ENCODE measurements at places on chromosomes 7 and 10.

GRCh38 chr7:90579181-90579688, 16.9 kb upstream of the CDK14 start:
- DNase-seq, result no peak

DNA sequence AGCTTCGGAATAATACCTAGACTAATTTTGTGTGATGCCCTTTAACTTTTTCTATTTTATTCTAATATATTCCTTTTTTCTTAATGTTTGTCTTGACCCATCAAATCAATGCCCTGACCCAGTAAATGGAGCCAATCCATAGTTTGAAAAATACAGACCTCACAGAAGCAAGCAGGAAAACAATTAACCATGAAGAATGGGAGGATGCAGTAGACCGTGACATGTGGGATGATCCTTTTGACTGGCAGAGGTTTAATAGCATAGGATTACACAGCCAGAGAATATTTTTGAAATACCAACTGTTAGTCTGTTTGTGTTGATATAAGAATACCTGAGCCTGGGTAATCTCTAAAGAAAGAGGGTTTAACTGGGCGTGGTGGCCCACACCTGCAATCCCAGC, 142.6 kb upstream of the NEBL start:
- DNase-seq, result no peak

- DNase-seq, result no peak
These were observed 25.0 kb upstream of the GTF2I start for GRCh38 chr7:74632505-74632904.

DNA sequence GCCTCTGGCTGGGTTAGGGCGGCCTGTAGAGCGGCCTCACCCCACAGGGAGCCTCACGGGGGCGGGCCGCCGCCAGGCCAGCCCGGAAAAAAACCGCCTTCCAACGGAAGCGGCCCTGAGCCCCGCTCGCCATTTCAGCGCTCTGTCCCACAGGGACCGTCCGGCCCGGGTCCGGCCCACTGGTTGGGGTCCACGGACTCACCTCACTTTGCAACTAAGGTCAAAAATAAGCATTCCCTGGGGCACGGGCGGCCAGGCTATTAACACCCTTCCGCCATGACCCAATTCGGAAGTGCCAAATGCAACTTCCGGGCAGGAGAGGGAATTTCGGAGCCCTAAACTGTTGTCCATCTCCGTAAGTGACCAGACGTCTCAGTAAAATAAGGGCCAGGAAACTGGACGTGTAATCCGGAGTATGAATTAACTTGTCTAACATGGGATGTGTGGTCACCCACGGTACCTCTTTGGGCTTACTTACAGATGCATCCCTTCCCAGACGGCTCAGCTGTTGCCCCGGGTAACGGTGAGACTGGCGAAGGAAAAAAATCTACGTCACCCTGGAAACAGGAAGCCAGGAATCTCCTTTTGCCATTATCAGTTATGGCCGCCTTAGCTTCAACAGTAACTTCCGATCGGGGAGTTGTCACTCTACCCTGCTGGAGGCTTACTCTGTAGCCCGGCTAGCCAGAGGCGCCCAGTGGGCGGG, at the start of gene BBIP1:
TSS of gene BBIP1 (minus strand) at position 538 of the 706 bp plus-strand sequence. CDS start 1,023 bp downstream, outside the sequence.
- DNase-seq, result no peak

GRCh38 chr10:79143879-79144278, 75.1 kb downstream of the ZMIZ1 start:
- no peak for DNase-seq

- DNase-seq, result no peak
These were observed 17.7 kb upstream of the ASB4 start for GRCh38 chr7:95467912-95468607.

- DNase-seq, result no peak
These were observed 44.8 kb upstream of the GDF10 start for GRCh38 chr10:47255033-47255813.

DNA sequence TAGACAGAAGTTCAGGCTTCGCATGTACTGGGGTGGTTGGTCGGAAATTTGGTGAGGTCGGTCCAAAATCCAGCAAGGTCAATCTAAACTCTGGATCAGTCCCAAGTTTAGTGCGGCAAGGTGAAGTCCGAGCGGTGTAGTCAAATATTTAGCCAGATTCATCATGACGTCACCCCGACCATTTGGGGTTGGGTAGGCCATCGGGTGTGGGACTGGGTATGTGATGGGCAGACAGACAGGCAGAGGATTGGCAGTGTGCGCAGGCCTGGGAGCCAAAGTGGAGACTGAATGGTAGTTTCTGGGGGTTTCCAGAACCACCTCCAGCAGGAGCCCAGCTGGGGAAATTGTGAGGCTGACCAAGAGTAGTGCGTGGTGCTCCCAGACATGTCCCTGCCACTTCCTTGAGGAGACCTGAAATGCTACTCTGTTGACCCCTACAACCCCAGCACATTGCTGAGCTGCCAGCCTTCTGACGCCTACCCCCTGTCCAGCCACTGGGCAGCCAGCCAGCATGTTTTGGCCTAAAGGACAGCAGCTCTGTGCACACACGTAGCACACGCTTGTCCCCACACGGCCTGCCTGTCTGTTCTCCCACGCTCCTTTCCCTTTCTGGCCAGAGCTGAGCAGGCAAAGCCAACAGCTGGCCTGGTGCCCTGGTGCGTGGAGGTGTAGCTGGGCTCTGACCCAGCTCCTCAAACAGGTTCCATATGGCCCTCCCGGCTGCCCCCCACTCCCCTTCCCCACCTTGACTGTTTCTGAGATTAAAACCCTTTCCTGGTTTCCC, 55.9 kb downstream of the FAM241B start:
- DNase-seq, result no peak

DNA sequence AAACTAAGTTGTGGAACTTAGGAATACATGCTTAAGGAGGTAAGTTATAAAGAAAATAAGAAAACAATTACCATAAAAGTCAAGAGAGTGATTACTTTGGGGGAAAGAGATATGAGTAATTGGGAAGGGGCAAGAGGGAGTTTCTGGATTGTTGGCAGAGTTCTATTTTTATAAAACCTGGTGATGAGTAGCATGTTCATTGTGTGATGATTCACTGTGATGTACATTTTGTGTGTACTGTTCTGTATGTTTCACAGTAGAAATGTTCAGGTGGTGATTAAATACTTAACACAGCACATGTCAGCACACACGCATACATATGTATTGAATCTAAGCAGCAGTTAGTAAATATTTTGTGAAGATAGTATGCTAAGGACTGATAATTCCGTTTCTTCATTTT, 9.7 kb upstream of the OIT3 start:
- no peak for DNase-seq

DNA sequence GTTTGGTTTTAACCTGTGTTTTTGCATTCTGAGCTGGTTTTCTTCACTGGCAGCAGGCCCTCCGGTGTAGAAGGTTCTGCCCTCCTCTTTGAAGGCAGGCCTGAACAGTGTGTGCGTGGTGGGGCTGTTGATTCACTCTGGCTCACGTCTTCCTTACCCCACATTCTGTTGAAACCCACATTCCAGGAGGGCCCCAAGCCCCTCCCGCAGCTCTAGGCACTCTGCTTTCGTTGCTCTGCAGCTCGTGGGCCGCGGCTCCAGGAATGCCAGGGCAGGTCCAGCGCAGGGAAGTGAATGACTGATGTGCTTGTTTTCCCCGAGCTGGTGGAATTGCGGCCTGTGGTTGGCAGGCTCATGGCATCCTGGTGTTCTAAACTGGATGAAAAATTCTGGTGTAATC, 49.0 kb downstream of the HTRA1 start:
- no peak for DNase-seq

DNA sequence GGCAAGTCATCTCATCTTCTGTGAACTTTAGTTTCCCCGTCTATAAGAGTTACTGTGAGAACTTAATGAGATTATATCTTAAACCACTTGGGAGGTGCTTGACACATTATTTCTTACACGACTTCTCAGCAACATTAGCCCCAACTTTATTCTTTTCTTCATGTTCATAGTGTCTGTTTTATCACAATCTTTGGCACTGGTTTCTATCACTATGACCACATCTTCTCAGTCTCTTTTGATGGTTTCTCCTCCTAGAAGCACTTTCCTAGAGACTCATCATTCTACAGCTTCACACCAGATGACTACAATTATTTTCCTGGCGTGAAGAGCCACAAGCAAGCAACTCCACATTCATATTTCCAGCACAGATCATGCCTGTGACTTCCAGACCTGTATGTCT, 26.5 kb upstream of the BET1 start:
- no peak for DNase-seq

GRCh38 chr7:130938661-130939060, 204.7 kb upstream of the KLF14 start:
- no peak for DNase-seq

- DNase-seq, result no peak
These were observed 652 bp downstream of the PCGF5 start for GRCh38 chr10:91220954-91221675.

DNA sequence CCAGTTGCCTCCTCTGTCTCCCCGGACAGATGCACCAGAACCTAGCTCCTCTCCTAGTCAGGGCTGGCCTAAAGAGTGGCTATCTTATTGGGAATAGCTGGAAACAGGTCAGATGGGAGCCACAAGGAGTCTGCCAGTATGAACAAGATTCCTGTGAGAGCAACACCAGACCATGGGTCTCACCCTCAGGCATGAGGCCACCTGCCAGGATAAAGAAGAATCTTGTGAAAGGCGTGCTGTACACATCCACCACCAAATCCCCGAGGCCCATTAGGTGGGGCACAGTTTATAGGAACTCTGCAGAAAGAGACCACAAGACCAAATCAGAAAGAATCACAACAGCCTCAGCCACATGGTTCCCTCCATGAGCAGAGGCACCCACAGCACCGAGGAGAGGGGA, 325.9 kb downstream of the TNS3 start:
- DNase-seq, result no peak

- DNase-seq, result no peak
These were observed at the start of gene AKR1B15 for GRCh38 chr7:134548877-134549276. TSS of gene AKR1B15 (plus strand) at chr7:134549110. CDS start at chr7:134564620, 15,510 bp downstream.

GRCh38 chr7:158256091-158256816, 331.4 kb downstream of the PTPRN2 start:
- DNase-seq, result no peak

- DNase-seq, result no peak
These were observed 127.5 kb downstream of the ABCA13 start for GRCh38 chr7:48298779-48299178.
